ENCODE measurements at places on chromosomes 12 and 14.

GRCh38 chr14:61940666-61941420 lies 178.6 kb downstream of the SNAPC1 start:
- DNase-seq = no peak

DNA sequence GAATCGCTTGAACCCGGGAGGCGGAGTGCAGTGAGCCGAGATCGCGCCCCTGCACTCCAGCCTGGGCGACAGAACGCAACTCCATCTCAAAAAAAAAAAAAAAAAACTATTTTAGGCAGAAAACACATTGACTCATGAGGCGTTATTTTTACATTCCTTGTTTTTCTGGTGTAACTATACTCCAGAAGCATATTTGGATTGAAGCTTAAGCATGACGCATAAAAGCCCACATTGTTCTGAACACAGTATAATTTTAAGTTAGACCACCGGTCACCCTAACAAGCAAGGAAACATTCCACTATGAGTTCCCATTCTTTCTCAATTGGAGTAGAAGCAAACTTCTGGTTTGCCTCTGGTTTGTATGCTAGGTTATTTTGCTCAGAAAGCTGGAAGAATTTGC lies 173.0 kb downstream of the MYRFL start:
- no peak for DNase-seq

DNA sequence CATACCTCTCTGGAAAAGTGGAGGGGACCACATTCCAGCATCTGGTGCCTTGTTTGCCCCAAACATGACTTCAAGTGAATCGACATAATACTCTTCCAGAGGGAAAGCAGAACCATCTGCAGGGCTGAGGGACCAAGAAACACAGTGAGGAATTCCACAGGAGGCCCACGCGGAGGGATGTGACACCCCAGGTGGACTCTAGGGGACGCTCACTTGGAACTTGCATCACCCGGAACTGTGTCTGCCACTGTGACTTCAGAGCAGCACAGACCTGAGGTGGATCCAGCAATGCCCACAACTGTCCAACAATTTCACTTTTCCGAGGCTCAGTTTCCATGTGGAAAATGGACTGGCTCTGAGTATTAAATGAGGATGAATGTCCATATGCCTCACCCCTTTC lies 14.3 kb upstream of the CLMN start:
- no peak for DNase-seq

DNA sequence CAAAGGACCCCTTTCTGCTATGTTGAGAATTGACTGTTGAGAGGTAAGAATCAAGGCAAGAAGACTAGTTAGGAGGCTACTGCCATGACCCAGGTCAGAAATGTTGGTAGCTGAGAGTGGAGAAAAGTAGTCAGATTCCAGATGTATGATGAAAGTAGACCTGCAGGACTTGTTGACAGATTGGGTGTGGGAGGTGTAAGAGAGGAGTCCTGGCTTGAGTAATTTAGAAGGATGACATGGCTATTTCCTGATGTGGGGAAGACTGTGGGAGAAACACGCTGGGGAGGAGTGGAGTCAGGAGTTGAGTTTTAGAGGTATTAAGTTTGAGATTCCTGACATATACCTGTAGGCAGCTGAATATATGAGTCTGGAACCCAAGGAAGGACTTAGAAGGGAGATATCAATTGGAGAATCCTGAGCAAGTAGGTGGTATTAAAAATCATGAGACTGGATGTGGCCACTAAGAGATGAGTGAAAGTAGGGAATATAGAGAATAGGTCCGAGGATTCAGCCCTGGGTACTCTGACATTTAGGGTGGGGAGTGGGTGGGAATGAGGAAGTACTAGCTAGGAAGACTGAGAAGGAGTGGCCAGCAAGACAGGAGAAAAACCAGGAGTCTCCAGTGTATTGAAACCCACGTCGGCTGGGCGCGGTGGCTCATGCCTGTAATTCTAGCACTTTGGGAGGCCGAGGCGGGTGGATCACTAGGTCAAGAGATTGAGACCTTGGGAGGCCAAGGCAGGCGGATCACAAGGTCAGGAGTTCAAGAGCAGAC lies 12.6 kb upstream of the DDX47 start:
- no peak for DNase-seq

DNA sequence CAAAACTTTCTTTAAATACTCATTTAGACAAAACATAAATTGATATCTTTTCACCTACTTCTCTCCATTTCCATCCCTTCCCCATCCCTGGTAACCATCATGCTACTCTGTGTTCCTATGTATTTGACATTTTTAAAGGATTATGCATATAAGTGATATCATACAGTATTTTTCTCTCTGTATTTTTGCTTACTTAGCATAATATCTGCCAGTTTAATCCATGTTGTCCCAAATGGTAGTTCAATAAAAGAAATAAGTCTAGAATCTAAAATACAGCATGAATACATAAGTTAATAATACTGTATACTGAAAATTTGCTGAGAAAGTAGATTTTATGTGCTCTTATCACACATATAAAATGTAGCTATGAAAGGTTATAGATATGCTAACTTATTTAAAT lies 190.3 kb upstream of the NAV3 start:
- no peak for DNase-seq

GRCh38 chr12:6751767-6752166 lies 1.2 kb downstream of the MLF2 start:
- no peak for DNase-seq

DNA sequence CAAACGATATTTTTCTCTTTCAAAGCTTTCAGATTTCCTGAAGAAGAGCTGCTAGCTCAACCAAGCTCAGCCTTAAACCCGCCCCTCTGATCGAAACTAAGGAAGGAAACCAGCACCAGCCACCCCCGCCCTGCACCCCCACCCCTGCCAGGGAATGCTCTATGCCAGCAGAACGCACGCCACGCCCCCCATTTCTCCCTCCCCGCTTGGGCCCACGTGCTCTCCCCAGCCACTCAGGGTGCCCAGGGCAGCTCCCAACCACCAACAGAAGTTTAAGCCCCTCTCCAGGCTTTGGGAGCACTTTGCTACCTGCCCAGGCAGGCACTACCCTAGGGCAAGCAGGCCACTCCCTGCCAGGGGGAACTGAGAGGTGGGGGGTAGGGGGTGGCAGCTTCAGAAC lies 18.8 kb upstream of the KRT78 start:
- DNase-seq = no peak

DNA sequence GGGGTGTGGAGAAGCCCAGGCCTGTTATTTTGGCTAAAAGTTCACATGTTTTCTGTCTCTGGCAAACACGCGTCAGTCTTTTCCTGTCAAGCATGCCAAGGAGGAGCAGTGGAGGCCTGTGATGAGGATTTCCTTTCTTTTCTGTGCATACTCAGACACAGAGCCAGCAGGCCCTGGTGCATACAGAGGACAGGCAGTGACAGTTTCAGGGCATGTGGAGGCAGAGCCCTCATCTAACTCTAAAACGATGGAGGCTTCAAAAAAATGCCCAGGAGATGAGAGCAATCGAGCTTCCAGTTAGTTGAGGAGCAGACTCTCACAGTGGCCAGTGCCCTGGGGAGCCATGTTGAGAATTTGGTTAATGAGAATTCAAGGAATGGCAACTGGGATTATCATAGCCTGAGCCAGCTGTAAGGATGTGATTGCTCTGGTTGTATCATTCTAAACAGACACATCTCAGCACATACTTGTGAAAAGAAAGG lies 66.5 kb downstream of the TRAFD1 start:
- DNase-seq = no peak

- DNase-seq = no peak
Measured at GRCh38 chr12:22014783-22015144, 31.3 kb upstream of the CMAS start.

DNA sequence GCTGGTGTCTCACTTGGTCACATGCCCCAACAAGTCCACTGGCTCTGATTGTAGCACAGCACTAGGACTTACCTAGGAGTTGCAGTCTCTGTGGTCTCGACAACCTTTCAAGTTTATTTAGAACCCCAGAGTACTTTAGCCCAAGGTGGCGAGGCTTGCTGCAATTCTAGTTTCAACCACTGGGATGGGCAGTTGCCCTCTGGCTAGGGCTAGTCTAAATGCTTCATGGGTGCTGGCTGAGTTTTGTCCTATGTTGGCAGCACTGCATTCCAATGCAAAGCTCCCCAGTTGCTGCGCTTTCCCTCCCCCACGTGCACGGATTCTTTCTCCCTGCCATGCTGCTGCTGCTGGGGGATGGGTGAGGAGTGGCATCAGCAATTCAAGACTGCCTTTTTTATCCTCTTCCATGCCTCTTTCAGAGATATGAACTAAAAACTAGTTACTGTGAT lies 207.9 kb downstream of the SYNE2 start:
- no peak for DNase-seq

Data from activated naive CD8-positive, alpha-beta T cell treated with anti-CD3 and anti-CD28 coated beads, Interleukin-2, amount 50 U/mL, for 16 hours (primary cell).